Heart right ventricle (tissue), 16 donors: ENCODE measurements at places on chromosomes 11 and 22. TPM values are rescaled to one million over a fixed set of nuclear protein-coding genes. Genes with fewer than 3 reads are reported as not detected.
A peak's percentile ranks its signal among the peaks of the same experiment; 100 is the strongest.

GRCh38 chr11:86499723-86500129 is 125.0 kb downstream of the CCDC81 start:
- H3K4me3 ChIP-seq, result no peak overlapping the region
- H3K27me3 ChIP-seq, result no peaks in the 10 kb centered on the region
- peaks cover 30% of the 10 kb centered on the region for H3K4me1 ChIP-seq

GRCh38 chr22:41683616-41684015 is 5.1 kb downstream of the SNU13 start:
- no peak for DNase-seq
- H3K4me1 ChIP-seq, result peaks cover 32% of the 10 kb centered on the region
- H3K27ac ChIP-seq, result no peak overlapping the region
- H3K36me3 ChIP-seq, result peaks cover 28% of the 10 kb centered on the region
- no peaks in the 10 kb centered on the region for H3K27me3 ChIP-seq

DNA sequence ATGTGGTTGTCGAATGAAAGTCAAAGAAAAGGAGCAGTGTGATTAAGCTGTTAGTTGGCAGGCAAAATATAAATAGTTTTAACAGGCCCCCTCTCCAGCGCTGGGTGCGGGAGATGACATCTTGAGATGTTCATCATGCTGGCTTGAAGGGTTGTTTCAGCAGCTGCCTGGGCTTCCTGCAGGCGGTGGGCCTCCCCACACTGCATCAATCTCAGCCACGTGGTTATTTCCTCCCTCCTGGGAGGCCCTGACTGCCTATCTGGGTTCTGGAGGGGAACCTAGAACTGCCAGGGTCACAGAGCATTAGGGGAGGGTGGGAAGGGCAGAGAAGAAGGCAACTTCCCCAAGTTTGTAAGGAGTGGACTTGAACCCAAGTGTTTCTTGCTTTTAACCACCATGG is 173.3 kb upstream of the SYT13 start:
- H3K4me3 ChIP-seq, result no peak overlapping the region
- H3K36me3 ChIP-seq, result no peaks in the 10 kb centered on the region
- DNase-seq, result no peak
- no peak overlapping the region for H3K27ac ChIP-seq

DNA sequence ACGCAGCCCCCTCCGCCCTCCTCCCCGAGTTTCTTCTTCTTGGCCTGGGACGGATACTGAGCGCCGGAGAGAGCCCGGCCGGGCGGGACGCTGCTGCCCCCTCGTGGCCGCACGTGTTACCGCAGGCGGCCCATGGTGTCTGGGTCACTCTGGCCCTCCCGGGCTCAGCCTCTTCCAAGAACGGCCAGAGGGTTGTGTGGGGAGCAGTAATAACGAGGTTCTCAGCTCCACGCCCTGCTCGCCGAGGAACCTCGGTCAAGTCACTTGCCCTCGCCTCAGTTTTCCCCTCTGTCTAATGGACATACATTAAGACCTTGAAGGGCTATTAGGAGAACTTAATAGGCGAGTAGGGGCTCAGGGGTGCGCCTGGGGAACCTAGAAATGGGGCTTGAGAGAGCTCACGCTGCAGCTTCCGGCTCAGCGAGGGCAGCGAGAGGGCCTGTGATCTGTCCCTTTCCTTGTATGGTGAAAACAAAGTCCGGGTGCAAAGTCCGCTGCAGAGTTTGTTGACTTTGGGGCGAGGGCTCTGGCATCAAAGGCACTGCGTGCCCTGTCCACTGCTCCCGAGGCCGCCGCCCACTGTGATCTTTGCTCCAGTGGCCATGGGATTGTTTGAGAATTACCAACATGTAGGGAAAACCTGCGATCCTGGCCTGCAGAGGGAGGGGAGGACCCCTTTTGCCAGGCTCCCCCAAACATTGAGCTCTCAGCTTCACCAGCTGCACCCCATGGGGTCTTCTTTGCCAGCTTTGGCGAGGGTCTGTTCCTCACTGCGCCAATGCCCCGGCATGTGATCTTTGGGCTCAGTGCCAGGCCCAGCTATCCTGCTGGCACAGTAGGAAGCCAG is 14.4 kb upstream of the LRP5 start:
- H3K4me1 ChIP-seq, result peaks cover 19% of the 10 kb centered on the region
- no peaks in the 10 kb centered on the region for H3K27me3 ChIP-seq
- DNase-seq, result peak; percentile 83
- no peaks in the 10 kb centered on the region for H3K36me3 ChIP-seq
- peak overlapping the region; percentile 23 for H3K4me3 ChIP-seq

DNA sequence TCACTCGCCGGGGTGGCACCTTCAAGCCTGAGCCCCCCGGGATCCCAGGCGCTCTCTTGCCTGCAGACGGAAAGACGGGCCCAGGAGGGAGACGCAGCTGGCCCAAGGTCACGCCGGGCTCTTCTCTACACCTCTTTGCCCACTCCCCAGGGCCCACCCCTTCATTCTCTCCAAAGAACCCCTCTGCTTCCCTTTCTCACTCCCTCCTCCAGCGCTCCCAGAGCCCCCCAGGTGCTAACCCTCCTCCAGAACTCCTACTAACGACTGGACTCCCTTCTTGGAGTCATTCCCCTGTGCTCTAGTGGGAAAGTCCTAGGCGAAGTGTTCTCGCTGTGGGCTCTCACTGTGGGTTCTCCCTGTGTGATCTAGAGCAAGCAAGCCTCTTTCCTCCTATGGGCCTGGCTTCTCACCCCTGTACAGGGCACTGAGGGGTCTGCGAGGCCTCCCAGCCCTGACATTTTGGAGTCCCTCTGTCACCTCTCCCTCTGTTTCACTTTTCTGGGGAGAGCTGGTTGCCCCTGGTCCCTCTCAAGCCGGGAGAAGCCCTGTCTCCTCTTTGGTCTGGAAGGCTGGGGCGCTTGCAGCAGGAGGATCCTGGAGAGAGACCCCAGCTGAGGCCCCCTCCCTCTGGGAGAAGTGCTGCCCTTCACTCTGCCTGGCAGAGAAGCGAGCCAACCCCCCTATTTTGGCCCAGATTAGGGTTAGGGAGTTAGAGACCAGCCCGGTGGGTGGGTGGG is 858 bp downstream of the OAF start:
- H3K4me1 ChIP-seq, result peaks cover 23% of the 10 kb centered on the region
- peak overlapping the region; percentile 88 for H3K27ac ChIP-seq
- H3K36me3 ChIP-seq, result no peaks in the 10 kb centered on the region
- DNase-seq, result no peak
- H3K4me3 ChIP-seq, result peak overlapping the region; percentile 76

- no peaks in the 10 kb centered on the region for H3K27me3 ChIP-seq
- H3K4me3 ChIP-seq, result no peak overlapping the region
- DNase-seq, result no peak
- no peaks in the 10 kb centered on the region for H3K36me3 ChIP-seq
- H3K4me1 ChIP-seq, result no peaks in the 10 kb centered on the region
- no peak overlapping the region for H3K27ac ChIP-seq
Observed at GRCh38 chr22:44634426-44635321, 67.3 kb upstream of the PRR5 start.

DNA sequence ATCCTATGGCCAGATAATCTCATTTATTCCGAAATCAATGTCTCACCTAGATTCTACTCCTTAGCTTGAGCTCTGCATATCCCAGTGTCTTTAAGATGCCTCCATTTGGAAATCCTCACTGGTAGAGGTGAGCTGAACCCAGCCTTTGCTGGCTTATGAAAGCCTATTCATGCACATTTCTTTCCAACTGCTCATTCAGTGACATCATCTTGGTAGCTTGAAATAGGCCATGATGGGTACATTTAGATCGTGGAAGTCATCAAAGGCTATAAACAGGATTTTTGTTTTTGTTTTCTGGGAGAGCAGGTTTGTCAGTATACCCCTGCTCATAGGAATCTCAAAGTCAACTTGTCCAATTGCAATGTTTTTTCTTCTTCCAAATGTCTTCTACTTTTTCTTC is 6.0 kb downstream of the NXPE1 start:
- DNase-seq, result no peak
- H3K4me1 ChIP-seq, result no peaks in the 10 kb centered on the region
- H3K27me3 ChIP-seq, result no peaks in the 10 kb centered on the region
- H3K4me3 ChIP-seq, result no peak overlapping the region
- H3K36me3 ChIP-seq, result no peaks in the 10 kb centered on the region
- H3K27ac ChIP-seq, result no peak overlapping the region

DNA sequence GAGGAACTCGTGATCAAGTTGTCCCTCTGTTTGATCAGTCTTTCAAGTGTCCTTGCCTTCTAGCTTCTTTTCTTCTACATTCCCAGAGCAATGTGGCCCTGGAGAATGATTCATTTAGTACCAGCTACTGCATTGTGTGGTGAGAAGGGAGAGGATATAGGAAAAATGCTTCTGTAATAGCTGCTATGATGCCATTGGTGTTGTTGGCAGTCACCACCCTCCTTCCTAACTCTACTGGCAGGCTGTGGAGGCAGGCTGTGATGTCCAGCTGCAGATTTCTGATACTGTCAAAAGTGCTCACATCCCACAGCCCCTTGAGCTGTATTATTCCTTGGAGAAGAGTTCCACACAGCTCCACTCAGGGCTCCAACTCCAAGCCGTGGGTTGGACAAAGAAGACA is 52.8 kb downstream of the ENDOD1 start:
- no peak overlapping the region for H3K4me3 ChIP-seq
- no peaks in the 10 kb centered on the region for H3K4me1 ChIP-seq
- no peaks in the 10 kb centered on the region for H3K27me3 ChIP-seq
- no peaks in the 10 kb centered on the region for H3K36me3 ChIP-seq
- H3K27ac ChIP-seq, result no peak overlapping the region

GRCh38 chr11:86869531-86869930 is 69.2 kb downstream of the PRSS23 start:
- H3K4me3 ChIP-seq, result no peak overlapping the region
- no peaks in the 10 kb centered on the region for H3K4me1 ChIP-seq
- DNase-seq, result no peak
- no peaks in the 10 kb centered on the region for H3K36me3 ChIP-seq
- H3K27me3 ChIP-seq, result no peaks in the 10 kb centered on the region
- H3K27ac ChIP-seq, result no peak overlapping the region

DNA sequence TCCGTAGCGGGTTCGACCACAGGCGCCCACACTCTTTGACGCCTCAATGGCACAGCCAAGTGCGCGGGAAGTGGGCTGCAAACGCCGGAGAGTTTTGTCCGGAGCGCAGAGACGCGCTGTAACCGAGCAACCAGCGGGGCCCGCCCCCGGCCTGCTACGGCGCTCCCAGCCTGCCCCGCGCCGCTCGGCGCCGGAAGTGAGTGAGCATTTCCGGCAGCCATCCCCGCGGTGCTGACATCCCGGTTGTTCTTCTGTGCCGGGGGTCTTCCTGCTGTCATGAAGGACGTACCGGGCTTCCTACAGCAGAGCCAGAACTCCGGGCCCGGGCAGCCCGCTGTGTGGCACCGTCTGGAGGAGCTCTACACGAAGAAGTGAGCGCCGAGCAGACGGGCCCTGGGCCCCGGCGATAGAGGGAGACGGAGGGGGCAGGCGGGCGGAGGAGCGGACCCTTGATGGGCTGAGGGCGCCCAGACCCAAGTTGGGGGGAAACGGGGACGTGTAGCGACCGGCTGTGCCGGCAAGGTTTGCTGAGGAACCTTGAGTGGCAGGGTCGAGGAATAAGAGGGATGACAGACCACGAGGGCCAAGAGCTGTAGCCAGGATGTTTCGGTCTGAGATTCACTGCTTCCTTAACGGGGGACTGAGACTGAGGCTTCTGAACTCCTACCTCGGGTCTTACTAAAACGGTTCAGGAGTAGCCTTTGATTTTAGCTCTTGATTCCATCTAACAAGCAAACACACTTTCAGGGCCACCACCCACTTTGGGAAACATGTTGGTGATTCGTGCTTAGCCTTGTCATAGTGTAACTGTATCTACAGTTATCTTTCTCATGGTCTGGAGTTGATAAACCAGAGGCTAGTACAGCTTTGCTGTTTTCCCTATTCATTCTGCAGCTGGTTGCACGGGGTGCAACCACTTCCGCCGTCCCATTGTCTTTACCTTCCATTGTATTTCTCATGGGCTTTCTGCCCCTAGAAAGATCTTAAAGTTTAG is at the start of gene PSMD13:
PSMD13 (plus strand) TSS at position 203 of the 994 bp plus-strand sequence; CDS start at position 277, 74 bp downstream.
- peak within 1 kb of the TSS; percentile 89 for H3K27ac ChIP-seq
- H3K4me3 ChIP-seq, result peak within 1 kb of the TSS; percentile 90
- H3K36me3 ChIP-seq, result no peaks in the 10 kb centered on the region
- H3K4me1 ChIP-seq, result peaks cover 19% of the 10 kb centered on the region
- no peaks in the 10 kb centered on the region for H3K27me3 ChIP-seq

GRCh38 chr11:76861490-76861953 is 804 bp downstream of the ACER3 start:
- H3K36me3 ChIP-seq, result no peaks in the 10 kb centered on the region
- H3K27me3 ChIP-seq, result no peaks in the 10 kb centered on the region
- no peak for DNase-seq
- H3K4me1 ChIP-seq, result peaks cover 20% of the 10 kb centered on the region
- peak overlapping the region; percentile 95 for H3K27ac ChIP-seq

GRCh38 chr11:68455485-68455884 is 5.1 kb upstream of the PPP6R3 start:
- no peak overlapping the region for H3K27ac ChIP-seq
- no peaks in the 10 kb centered on the region for H3K4me1 ChIP-seq
- DNase-seq, result no peak
- H3K36me3 ChIP-seq, result no peaks in the 10 kb centered on the region

DNA sequence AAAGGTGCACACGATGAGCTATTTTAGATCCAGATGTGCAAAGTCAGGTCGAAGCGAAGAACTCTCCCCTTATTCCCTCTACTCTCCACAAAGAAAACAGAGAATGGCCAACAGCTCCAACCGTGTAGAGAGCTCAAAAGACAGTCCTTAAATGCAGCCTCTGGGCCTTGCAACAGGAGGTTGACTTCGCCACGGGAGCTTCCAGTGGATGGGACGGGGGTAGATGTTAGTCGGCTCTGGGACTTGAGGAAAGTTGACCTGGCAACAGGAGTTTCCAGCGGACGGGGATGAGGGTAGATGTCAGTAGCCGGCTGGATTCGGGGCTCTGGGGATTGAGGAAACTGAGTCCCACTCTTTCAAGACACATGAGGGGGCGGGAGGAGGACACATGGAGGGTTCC is 450.4 kb downstream of the BRD1 start:
- H3K27me3 ChIP-seq, result no peaks in the 10 kb centered on the region
- H3K27ac ChIP-seq, result no peak overlapping the region
- no peak overlapping the region for H3K4me3 ChIP-seq
- no peaks in the 10 kb centered on the region for H3K4me1 ChIP-seq

SELENOO gene
- 14.7 TPM for total RNA-seq

ADAMTS15 gene
- total RNA-seq, result 23.6 TPM

LRRC56 gene
- 0.13 TPM for total RNA-seq

ALDH3B1 gene
- 4.5 TPM for total RNA-seq

ARHGEF17 gene
- 67.1 TPM for total RNA-seq

C22orf31 gene
- not detected for total RNA-seq

MS4A1 gene
- 0.51 TPM for total RNA-seq

OR2AG1 gene
- not detected for total RNA-seq
